Esophagus squamous epithelium (tissue), 5 donors: ENCODE measurements at places on chromosomes 13 and 19. TPM values are rescaled to one million over a fixed set of nuclear protein-coding genes. Genes with fewer than 3 reads are reported as not detected.

PTGER1 gene
- total RNA-seq: 1.3 TPM

CELF5 gene
- total RNA-seq: not detected

STAP2 gene
- 131 TPM for total RNA-seq

CNN1 gene
- 55.5 TPM for total RNA-seq

FAM83E gene
- 12.3 TPM for total RNA-seq

SKA3 gene
- 5.1 TPM for total RNA-seq

TMEM161A gene
- total RNA-seq: 11.0 TPM

MED4 gene
- 21.5 TPM for total RNA-seq

SOHLH2 gene
- total RNA-seq: not detected

PGLYRP1 gene
- not detected for total RNA-seq

LGALS7B gene
- total RNA-seq: 1,478 TPM

EFNB2 gene
- total RNA-seq: 16.2 TPM

CALR3 gene
- not detected for total RNA-seq

SYNE4 gene
- 0.57 TPM for total RNA-seq

SLC5A5 gene
- not detected for total RNA-seq

KLK14 gene
- 0.66 TPM for total RNA-seq

TBXA2R gene
- total RNA-seq: 0.23 TPM

HS6ST3 gene
- total RNA-seq: 0.57 TPM

ZNF534 gene
- total RNA-seq: not detected

EBI3 gene
- total RNA-seq: 0.27 TPM

RFC3 gene
- 11.3 TPM for total RNA-seq

TMEM255B gene
- total RNA-seq: 3.2 TPM

A1BG gene
- total RNA-seq: 1.1 TPM

SULT2A1 gene
- total RNA-seq: not detected

SLC10A2 gene
- not detected for total RNA-seq

ABCC4 gene
- 2.5 TPM for total RNA-seq

PLEKHJ1 gene
- 50.8 TPM for total RNA-seq
